CD4-positive, alpha-beta memory T cell (primary cell): ENCODE measurements at places on chromosomes 1 and 21. TPM values are rescaled to one million over a fixed set of nuclear protein-coding genes. Genes with fewer than 3 reads are reported as not detected.

Gene AK5
- 17.9 TPM for polyA plus RNA-seq

Gene FMO2
- polyA plus RNA-seq, result not detected

DNA sequence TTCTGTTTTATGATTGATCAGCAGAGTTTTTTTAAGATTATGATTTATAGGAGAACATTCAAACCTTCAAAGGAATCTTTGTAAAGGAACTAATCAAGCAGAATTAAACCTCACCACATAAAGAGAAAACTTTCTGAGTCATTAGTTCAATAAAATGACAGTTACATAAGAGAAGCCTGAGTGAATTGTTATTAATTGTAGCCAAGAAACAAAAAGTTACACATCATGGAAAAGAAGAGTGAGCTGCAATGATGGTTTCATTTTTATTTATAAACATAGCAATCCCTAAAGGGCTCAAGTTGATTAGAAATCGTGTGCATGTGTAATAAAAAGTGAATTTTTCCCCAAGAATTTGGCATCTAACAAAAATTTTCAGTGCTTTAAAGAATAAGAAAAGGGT, 731.4 kb downstream of the LTN1 start:
- no peak overlapping the region for H3K4me3 ChIP-seq
- H3K36me3 ChIP-seq, result no peaks in the 10 kb centered on the region
- no peaks in the 10 kb centered on the region for H3K4me1 ChIP-seq
- no peaks in the 10 kb centered on the region for H3K27me3 ChIP-seq
- no peak overlapping the region for H3K27ac ChIP-seq
- no peak for DNase-seq

DNA sequence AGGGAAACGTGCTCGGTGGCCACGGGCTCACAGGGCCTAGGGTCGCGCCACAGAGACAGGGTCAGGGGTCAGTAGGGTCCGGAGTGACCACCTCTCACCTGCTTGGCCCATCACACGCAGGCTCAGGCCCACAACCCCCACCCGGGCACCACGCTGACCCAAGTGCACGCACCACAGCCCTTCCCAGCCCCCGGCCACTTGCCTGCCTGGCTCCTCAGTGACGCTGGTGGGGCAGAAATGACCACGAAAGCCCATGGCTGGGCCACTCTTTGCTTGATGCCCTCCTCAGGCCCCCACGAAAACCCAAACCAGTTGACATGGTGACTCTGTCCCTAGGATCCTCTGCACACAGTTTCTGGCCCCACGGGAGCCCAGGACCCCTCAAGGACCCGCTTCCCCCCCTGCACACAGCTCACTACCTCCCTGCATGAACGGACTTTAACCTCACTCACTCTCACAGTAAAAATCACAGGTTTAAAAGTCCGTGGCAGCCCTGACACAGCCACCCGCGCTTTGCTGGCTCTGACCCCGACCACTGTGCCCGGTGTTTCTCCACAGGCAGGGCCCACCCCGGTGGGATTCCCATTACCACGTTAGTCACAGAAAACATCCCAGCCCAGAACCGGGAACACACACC, 20.7 kb downstream of the NADK start:
- no peaks in the 10 kb centered on the region for H3K4me1 ChIP-seq
- H3K27ac ChIP-seq, result no peak overlapping the region
- no peak for DNase-seq

DNA sequence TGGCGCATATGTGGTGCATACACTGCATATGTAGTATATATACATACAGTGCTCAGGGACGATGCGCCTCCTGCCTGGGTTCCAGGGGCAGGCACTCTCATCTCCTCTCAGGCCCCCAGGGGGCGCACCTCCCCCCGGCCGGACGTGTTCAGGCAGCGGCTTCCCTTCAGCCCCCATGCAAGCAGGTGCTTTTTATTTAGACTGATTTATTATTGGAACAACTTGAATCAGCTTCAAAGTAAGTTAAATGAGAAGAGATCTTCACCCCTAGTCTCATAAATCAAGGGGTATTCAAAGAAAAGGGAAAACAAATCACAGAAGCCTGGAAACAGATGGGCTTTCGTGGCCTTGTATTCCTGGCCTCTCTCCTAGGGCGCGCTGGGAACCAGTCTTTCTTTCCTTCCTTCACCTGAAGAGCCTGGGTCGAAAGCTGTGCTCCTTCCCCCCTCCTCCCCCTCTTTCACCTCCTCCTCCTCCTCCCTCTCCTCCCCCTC, 64.6 kb downstream of the UBIAD1 start:
- no peaks in the 10 kb centered on the region for H3K4me1 ChIP-seq
- H3K4me3 ChIP-seq, result no peak overlapping the region
- no peak overlapping the region for H3K27ac ChIP-seq
- no peaks in the 10 kb centered on the region for H3K27me3 ChIP-seq

Gene NUP210L
- polyA plus RNA-seq, result not detected

- DNase-seq, result no peak
- H3K4me3 ChIP-seq, result no peak overlapping the region
- H3K36me3 ChIP-seq, result no peaks in the 10 kb centered on the region
Observed at GRCh38 chr1:110487726-110488125, 31.2 kb downstream of the KCNA10 start.

DNA sequence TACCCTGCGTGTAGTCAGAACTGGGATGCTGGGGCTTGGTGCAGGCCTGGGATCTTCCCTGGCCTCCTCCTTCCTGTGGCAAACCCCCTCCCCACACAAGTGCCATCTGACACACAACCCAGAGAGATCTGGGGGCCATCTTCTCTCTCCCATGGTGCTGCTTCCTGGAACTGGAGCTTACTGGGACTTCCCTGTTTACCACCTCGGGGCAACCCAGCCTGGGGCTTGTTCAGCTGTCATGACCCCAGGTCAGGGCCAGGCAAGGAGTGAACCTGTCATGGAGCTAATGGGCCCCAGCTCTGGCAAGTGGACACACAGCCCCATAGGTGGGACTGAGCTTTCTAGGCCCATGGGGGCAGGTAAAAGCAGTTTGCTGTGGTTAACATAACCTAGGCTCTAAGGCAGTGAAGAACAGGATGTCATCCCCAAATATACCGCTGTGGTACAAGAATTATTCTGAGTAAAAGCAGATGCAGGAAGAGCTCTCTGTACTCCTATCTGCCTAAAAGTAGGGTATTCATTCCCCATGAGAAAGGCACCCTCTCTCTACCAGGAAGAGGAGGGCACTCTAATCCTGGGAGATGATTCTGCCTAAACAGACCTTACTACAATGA, 2.4 kb downstream of the TRIM11 start:
- H3K4me3 ChIP-seq, result peak overlapping the region; percentile 26
- H3K27me3 ChIP-seq, result no peaks in the 10 kb centered on the region
- H3K36me3 ChIP-seq, result peaks cover 35% of the 10 kb centered on the region
- DNase-seq, result no peak
- peak overlapping the region; percentile 22 for H3K27ac ChIP-seq

DNA sequence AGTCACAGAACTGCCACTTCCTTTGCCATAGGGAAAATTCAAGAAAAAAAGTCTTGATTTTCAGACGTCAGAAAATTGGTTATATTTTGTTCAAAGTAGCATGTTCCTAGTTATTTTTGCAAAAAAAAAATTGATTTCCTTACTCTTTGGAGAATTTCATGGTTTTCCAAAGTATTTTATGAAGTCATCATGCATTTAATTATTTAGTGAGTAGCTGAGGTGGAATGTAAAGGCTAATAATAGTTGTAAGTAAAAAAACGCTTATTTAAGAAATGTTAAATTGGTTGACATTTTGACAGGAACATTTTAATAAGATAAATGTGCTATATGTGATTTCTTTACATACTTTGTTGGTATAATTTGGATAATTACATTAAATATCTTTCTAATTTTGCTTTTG, 20.8 kb downstream of the TSEN15 start:
- H3K4me3 ChIP-seq, result no peak overlapping the region
- DNase-seq, result no peak
- H3K36me3 ChIP-seq, result no peaks in the 10 kb centered on the region
- H3K27me3 ChIP-seq, result no peaks in the 10 kb centered on the region

Gene LCE3E
- polyA plus RNA-seq, result not detected

Gene G0S2
- 2.0 TPM for polyA plus RNA-seq

DNA sequence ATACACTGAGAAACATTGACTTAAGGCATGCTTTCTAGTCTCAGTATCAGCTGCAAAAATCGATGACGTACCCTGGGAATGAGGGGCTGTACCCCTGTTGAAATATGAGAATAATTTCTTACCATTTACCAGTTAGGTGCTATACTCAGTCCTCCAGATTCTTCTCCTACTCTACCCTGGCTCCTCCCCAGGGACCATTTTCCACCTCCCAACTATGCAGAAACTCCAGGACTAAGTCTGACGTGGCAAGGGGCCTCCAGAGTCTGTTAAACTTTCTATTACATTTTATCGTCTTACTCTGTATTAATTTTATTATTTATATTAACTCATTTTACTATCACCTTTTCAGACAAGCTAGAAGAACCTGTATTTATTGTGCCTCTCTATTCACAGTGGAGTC, 124.3 kb downstream of the CYYR1 start:
- no peak overlapping the region for H3K4me3 ChIP-seq
- H3K27ac ChIP-seq, result no peak overlapping the region
- H3K4me1 ChIP-seq, result no peaks in the 10 kb centered on the region
- H3K36me3 ChIP-seq, result no peaks in the 10 kb centered on the region
- no peaks in the 10 kb centered on the region for H3K27me3 ChIP-seq
- DNase-seq, result no peak

GRCh38 chr1:46764402-46764801, 34.4 kb upstream of the CYP4B1 start:
- no peaks in the 10 kb centered on the region for H3K4me1 ChIP-seq
- H3K4me3 ChIP-seq, result no peak overlapping the region
- H3K27me3 ChIP-seq, result no peaks in the 10 kb centered on the region
- no peak for DNase-seq

Gene NR5A2
- polyA plus RNA-seq, result not detected

- no peaks in the 10 kb centered on the region for H3K27me3 ChIP-seq
- no peaks in the 10 kb centered on the region for H3K36me3 ChIP-seq
- no peak overlapping the region for H3K27ac ChIP-seq
- no peak for DNase-seq
- peaks cover 20% of the 10 kb centered on the region for H3K4me1 ChIP-seq
Observed at GRCh38 chr21:45876381-45877170, 105.0 kb upstream of the COL6A1 start.

DNA sequence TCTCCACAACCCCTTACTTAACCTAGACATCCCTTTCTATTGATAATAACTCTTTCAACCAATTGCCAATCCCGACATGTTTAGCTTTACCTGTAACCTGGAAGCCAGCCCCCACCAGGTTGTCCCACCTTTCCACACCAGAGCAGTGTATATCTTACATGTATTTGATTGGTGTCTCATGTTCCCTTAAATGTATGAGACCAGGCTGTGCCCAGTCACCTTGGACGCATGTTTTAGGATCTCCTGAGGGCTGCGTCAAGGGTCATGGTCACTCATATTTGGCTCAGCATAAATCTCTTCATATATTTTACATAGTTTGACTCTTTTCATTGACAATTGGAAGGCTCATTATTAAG, 5.3 kb upstream of the SLC19A1 start:
- H3K27ac ChIP-seq, result no peak overlapping the region
- H3K4me3 ChIP-seq, result no peak overlapping the region
- no peaks in the 10 kb centered on the region for H3K36me3 ChIP-seq
- DNase-seq, result no peak
- H3K4me1 ChIP-seq, result peaks cover 31% of the 10 kb centered on the region
- no peaks in the 10 kb centered on the region for H3K27me3 ChIP-seq
